Dermis blood vessel endothelial cell (primary cell): ENCODE measurements at places on chromosomes 1 and 21. TPM values are rescaled to one million over a fixed set of nuclear protein-coding genes. Genes with fewer than 3 reads are reported as not detected.
A peak's percentile ranks its signal among the peaks of the same experiment; 100 is the strongest.

GRCh38 chr1:226440512-226440911 lies 32.6 kb upstream of the PARP1 start:
- DNase-seq: no peak

GRCh38 chr1:43123031-43123430 lies 49.1 kb downstream of the EBNA1BP2 start:
- DNase-seq: no peak

- DNase-seq: peak; percentile 68
Observed at GRCh38 chr1:202281316-202282024, 60.3 kb downstream of the UBE2T start.

GRCh38 chr1:181459067-181459466 lies 24.2 kb upstream of the CACNA1E start:
- DNase-seq: no peak

Gene VHLL
- total RNA-seq: not detected in 2 replicates

Gene FMO3
- total RNA-seq: 0.37 TPM in 1 of 2 replicates, not detected in the other

Gene TTC4
- 21.3 and 21.8 TPM in 2 replicates for total RNA-seq

DNA sequence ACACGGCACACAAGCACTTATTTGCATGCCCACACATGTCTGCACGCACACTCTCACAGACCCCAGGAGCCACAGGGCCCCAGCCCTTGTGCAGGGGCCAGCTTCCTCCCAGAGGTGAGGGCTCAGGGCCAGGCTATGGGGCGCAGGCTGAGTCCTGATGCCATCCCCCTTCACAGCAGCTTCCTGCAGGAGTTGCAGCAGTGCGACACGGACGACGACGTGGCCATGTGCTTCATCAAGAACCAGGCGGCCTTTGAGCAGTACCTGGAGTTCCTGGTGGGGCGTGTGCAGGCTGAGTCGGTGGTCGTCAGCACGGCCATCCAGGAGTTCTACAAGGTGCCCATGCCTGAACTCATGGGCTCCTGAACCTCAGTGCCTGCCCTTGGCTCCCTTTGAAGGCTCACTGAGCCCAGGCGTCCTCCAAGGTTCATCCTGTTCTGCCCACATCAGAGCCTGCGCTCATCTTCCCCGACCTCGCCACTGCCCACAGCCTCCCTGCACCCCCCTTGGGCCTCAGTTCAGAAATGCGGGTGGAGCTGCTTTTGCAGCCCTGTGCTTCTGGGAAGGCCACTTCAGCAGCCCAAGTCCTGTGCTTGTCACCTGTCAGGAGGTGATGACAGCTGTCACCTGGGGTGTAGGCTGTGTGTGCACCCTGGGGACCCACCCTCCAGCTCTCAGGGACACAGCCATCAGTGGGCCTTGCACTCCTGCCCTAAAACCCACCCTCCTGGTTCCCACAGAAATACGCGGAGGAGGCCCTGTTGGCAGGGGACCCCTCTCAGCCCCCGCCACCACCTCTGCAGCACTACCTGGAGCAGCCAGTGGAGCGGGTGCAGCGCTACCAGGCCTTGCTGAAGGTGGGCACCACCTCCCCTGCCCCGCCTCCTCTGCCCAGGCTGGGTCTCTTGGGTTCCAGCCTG lies 66.6 kb downstream of the TRIM11 start:
- DNase-seq: no peak

GRCh38 chr1:228146417-228147150 lies 3.1 kb upstream of the GJC2 start:
- DNase-seq: no peak

Gene RAP1GAP
- under 0.01 and 0.05 TPM in 2 replicates for total RNA-seq

DNA sequence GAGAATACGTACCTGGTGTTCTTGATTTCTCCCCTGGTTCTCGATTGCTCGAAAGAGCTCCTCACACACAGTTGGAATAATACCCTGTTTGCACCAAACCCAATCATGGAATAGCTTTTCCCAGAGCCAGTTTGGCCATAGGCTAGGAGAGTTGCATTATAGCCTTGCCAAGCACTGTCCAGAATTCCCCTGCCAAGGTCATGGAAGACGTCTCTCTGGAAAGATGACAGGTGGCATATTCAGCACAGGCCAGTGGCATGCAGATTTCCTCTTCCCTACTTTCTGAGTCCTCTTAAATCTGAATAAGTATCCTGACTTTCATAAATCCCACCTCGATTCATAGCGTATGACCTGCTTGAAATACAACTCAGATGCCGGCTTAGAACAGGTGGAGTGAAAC lies 96.5 kb downstream of the SCCPDH start:
- no peak for DNase-seq

DNA sequence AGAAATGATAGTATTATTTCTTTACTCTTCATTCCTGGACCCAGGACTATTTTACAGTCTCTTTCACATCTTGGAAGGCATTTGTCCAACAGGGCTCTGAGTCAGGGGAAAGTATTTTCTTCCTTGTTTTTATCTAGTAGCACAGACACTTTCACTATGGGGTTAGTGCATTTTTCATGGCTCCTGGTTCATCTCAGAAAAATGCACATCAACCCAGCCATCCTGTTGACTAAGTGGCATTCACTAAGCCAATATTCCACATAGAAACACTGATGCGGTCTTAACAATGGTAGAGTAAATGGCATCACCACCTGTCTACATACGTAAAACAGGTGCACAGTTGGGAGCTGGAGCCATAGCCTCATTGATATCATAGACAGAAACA lies 87.4 kb upstream of the C1orf21 start:
- DNase-seq: peak; percentile 8

- DNase-seq: no peak
Observed at GRCh38 chr1:203584035-203584434, 42.6 kb upstream of the ATP2B4 start.

GRCh38 chr1:10897981-10898728 lies 101.7 kb upstream of the CASZ1 start:
- no peak for DNase-seq

Gene CLDN14
- 0.09 and 0.34 TPM in 2 replicates for total RNA-seq

Gene SYDE2
- 4.8 and 5.6 TPM in 2 replicates for total RNA-seq

GRCh38 chr1:180560200-180560867 lies 1.6 kb downstream of the OVAAL start:
- no peak for DNase-seq

DNA sequence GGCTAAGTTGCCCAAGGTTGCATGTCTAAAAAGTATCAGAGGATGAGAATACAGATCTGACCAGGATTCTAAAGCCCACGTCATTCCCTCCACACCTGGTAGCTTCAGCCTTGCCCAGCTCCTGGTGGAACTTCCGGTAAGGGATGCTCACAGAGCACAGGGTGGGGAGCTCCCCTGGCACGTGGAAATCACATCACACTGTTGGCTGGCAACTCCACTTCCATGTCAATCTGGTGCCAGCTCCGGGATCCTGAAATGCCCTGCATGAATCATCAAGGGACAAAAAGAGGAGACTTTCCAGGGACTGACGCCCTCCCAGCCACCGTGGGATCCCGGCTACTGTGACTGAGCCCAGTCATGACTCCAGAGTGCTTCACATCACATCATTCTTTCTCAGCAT lies 12.4 kb upstream of the BCAR3 start:
- DNase-seq: peak; percentile 54

GRCh38 chr21:28294051-28294450 lies 698.6 kb downstream of the LTN1 start:
- DNase-seq: peak; percentile 36

Gene TTC39A
- 2.9 and 4.1 TPM in 2 replicates for total RNA-seq

Gene SYTL1
- total RNA-seq: not detected in 2 replicates
